BJ (cell line): ENCODE measurements at places on chromosomes 7 and 10.

DNA sequence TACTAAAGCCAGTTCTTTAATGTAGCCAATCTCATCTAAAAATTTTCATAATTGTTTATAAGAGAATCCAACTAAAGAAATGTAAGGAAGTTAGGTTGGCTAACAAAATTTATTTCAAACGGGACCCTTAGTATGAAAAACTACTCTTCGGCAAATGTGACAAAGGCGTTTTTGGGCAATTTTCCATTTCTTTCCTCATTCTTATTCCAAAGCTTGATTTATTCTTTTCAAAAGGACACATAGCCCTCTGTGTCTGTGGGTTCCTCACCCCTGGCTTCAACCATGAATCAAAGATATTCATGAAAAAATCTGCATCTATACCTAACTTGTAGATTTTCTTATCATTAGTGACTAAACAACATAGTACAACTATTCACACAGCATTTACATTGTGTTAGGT lies 195.9 kb downstream of the ZMYND11 start:
- DNase-seq: no peak

DNA sequence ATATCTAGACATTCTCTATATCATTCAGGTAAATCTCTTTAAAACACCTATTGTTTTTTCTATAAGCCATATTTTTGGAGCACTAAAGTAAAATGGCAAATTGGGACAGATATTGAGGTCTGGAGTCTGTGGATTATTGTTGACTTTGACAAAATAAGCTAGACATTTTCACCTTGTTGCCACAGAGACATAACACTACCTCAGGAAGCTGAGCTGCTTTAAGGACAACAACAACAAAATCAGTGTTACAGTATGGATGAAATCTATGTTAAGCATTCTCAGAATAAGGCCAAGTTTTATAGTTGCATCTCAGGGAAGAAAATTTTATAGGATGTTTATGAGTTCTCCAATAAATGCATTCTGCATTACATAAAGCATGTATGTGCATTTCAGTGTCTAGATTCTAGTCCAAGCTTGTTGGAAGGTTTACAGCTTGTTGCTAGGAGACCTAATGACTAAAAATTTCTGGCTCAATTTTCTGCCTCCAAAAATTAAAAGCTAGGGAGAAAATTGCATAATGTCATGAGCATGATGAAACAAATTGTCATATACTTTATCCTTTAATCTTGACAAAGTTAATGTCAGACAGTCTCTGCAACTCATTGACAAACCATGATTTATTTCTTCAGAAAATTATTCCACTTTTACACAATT lies 18.3 kb downstream of the LIPM start:
- peak; percentile 77 for DNase-seq

GRCh38 chr10:74502963-74503608 lies 323.3 kb upstream of the KAT6B start:
- peak; percentile 26 for DNase-seq

DNA sequence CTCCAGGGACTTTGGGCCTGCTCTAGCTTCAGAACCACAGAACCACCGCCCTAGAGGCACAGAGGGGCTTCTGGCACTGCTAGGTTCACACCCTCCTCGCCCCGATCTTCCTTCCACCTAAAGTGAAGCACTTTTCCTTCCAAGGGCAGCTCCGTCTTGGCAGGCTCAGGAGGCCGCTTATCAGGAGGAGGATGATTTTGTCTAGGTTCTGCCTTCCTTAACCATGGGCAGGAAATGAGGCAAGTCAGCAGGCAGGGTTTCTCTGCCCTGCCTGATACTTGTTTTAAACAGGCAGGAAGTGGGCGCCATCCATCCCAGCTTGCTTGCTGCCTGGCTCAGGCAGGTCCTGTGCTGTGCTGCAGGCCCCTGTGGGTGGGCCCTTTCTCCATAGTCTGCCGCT lies 8.3 kb upstream of the ATP6V0E2 start:
- DNase-seq: no peak

GRCh38 chr7:756231-756927 lies 29.3 kb upstream of the PRKAR1B start:
- no peak for DNase-seq

DNA sequence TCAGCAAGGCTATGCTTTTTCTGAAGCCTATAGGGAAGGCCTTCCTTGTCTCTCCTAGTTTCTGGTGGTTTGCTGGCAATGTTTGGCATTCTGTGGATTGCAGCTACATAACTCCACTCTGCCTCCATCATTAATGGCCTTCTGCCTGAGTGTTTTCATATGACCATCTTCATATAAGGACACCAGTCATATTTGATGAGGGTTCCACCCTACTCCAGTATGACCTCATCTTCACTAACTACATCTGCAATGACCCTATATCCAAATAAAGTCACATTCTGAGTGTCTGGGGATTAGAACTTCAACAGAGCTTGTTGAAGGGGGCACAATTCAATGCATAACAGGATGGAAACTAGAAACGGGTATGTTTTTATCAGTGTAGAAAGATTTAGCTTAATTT lies 22.1 kb downstream of the CAV1 start:
- no peak for DNase-seq

GRCh38 chr7:26187380-26188205 lies 13.0 kb downstream of the HNRNPA2B1 start:
- no peak for DNase-seq

- DNase-seq: no peak
These were observed at the start of gene KLF14 for GRCh38 chr7:130733931-130734814. Gene KLF14, minus strand, starts transcription at chr7:130734207. Its CDS starts 174 bp downstream, at chr7:130734033.

DNA sequence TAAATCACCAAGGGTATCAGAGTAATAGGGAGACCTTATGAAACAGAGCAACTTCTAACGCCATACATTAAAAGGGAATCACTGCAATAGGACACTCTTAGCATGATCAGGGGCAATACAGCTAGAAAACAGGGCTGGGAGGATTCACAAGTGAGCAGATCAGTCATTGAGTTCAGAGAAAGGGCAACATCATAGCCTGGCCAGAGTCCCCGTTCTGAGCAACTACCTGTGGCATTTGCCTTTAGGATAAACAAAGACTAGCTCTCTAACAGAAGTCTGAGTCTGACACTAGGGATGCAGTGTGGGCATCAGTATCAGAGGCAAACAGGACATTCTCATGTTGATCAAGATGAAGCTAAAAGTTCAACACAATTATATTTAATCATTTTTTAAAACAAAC lies 297.9 kb downstream of the DGKB start:
- no peak for DNase-seq

GRCh38 chr7:25361863-25362262 lies 133.6 kb upstream of the NPVF start:
- DNase-seq: no peak

DNA sequence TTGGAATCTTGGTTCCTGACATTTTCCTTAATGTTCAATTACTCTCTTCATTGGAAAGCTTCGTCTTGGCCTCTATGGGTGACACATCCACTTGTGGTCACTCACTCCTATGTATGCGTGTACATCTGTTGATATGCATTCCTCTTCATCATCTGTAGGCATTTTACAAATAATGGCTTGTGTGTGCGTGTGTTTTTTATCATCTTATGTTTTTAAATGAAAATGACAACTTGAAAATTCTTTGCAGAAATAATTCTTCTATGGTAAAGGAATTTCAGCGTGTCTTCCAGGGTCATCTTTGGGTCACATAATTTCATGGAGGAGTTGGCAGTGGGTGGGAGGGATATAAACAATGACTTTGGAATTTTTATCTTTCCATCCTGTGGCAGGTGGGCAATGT lies 925.1 kb downstream of the LRMDA start:
- DNase-seq: no peak

DNA sequence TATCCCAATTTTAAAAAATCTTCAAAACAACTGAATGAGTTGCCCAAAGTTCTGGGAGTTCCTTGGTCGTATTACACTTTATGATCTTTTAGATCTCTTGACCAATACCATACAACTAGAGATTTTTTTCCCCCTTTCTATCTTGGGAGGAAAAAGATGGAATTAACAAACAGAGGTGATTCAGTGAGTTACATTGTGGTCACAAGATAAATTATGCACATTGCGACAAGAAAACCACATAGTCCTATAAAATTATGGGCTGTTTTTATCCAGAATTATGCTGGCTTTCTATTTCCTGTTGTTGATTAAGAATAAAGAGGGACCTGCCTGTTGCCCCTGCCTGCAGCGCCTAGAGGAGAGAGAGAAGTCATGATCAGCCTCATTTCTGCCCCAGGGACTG lies 8.2 kb upstream of the SGPL1 start:
- no peak for DNase-seq

GRCh38 chr7:81355911-81356310 lies 413.9 kb downstream of the HGF start:
- DNase-seq: no peak

DNA sequence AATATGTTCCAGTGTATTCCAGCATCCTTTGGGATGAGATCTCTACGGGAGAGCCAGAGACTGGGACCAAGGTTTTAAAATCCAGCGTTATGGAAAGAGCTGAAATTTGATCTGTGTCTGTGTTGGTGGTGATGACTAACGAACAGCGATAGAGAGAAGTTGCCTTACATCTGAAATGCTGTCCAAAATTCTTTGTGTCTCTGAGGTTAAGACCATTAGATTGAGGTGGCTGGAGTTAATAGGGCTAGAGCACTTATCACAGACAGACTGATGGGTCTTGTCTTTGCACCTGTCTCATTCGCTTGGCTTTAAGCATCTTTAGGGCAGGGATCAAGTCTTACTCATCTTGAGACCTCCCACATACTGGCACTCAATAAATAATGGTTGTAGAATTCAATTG lies 41.0 kb upstream of the RAPGEF5 start:
- no peak for DNase-seq

- no peak for DNase-seq
These were observed 7.5 kb downstream of the SAR1A start for GRCh38 chr10:70162892-70163201.

- DNase-seq: no peak
These were observed 83.2 kb downstream of the CAMK1D start for GRCh38 chr10:12432402-12433189.

GRCh38 chr10:78196964-78197363 lies 163.3 kb downstream of the RPS24 start:
- DNase-seq: peak; percentile 52

GRCh38 chr10:29610876-29611647 lies 23.7 kb downstream of the SVIL start:
- no peak for DNase-seq

- no peak for DNase-seq
These were observed 757.1 kb downstream of the AUTS2 start for GRCh38 chr7:70355198-70356020.

DNA sequence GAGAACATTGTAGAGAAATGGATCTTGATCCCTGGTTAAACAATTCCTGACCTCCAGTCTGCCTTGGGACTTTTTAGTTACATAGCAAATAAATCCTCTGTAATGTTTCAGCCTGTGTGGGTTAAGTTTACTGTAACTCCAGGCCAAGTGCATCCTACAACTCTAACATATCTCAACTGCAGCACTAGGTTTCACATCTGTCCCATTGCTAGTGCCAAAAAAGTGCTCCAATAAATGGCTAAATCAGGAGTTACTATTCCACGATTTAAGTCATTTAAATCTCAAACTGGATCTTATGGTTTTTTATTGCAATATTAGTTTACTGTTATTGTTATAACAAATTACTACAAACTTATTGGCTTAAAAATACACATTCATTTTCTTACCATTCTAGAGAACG lies 479.6 kb downstream of the GPAM start:
- no peak for DNase-seq

DNA sequence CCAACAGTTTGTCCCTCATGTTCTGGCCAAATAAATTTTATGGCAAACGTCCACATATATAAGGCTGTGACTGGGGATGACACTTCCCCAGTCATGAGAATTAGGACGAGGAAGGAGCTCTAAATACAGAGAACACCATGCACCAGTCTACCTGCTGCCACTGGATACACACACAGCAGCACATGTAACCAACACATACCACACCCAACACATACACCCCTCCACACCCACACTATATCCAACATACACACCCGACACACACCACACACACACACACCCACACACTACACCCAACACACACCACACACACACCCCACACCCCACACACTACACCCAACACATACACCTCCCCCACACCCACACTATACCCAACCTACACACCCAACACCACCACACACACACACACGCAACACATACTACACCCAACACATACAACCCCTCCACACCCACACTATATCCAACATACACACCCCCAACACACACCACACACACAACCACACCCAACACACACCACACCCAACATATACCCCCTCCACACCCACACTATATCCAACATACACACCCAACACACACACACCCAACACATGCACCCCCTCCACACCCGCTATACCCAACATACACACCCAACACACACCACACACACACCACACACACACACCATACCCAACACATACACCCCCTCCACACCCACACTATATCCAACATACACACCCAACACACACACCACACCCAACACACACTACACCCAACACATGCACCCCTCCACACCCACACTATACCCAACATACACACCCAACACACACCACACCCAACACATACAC lies 74.1 kb downstream of the HIPK2 start:
- no peak for DNase-seq

DNA sequence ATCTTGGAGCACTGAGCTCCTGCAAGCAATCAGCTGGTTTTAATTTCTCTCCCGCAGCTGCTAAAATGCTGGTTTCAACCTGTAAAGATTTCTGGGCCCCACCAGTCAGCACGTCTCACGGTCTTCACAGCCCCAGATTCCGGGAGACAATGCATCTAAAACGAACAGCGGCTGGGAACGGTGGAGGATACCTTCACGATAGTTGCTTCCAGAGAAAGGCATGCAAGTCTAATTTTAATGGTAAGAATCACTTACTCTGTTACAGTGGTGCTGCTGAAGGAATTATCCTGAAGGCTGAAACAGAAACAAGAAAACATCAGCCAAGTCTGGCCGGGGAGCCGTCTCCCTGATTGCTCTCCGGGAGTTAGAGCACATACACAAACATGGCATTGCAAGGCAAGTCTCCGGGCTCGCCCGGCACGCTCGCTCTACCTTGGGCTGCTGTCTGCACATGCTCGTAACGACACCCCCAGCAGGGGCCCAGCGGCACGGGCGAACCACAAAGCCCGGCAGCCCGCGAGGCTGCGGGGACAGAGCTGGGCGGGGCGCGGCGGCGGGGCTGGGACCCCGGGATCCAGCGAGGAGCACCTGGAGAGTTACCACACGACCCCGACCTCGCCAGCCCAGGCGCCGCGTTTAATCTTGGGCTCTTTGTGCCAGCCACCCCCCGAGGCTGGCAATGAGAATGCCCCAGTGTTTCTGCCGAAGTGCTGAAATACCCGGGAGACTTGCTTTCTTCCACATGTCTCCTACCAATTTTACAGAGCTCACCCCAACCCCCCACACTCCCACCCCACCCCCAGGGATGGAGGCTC lies at the start of gene FAM13C:
TSS of gene FAM13C (minus strand) at position 406 of the 815 bp plus-strand sequence. CDS start at position 317, 89 bp downstream.
- no peak for DNase-seq

GRCh38 chr7:105122619-105123018 lies 108.6 kb downstream of the KMT2E start:
- DNase-seq: no peak

DNA sequence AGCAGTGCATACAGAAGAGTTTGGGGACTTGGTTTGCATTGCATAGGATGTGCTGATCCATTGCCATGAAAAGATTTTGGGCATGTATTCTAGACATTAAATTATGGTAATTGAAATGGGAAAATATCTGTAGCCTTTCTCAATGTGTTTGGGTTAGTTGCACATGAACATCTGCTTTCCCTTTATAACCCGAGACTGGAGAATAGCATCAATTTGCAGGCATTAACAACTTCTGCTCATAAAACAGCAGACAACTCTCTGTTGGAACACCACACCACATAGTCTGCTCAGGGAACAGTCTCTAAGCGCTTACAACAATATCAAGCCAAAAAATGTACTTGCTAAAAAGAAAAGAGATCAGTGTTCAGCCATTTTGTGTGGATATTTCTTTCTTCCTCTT lies 1391.1 kb upstream of the LRRTM3 start:
- DNase-seq: no peak

- DNase-seq: no peak
These were observed 787 bp upstream of the PLEKHA1 start for GRCh38 chr10:122373721-122374120.
